ENCODE measurements at places on chromosomes 6 and 20.

- DNase-seq: no peak
Measured at GRCh38 chr20:22414305-22414742, 170.0 kb downstream of the FOXA2 start.

- no peak for DNase-seq
Measured at GRCh38 chr6:836276-836853, 143.4 kb upstream of the EXOC2 start.

- no peak for DNase-seq
Measured at GRCh38 chr6:151452750-151453427, 963 bp upstream of the RMND1 start.

GRCh38 chr6:44627883-44628271 is 240.4 kb downstream of the CDC5L start:
- DNase-seq: no peak

GRCh38 chr6:37698264-37699137 is 818 bp upstream of the MDGA1 start:
- DNase-seq: no peak

GRCh38 chr6:145372671-145373151 is 362.6 kb downstream of the EPM2A start:
- DNase-seq: no peak

GRCh38 chr6:163698086-163698485 is 283.6 kb downstream of the QKI start:
- DNase-seq: no peak

All from Panc1 (cell line).